RPMI7951 (cell line): ENCODE measurements at places on chromosomes 3 and 15. TPM values are rescaled to one million over a fixed set of nuclear protein-coding genes. Genes with fewer than 3 reads are reported as not detected.

GRCh38 chr15:41949401-41950126 lies 22.8 kb downstream of the EHD4 start:
- DNase-seq, result no peak

DNA sequence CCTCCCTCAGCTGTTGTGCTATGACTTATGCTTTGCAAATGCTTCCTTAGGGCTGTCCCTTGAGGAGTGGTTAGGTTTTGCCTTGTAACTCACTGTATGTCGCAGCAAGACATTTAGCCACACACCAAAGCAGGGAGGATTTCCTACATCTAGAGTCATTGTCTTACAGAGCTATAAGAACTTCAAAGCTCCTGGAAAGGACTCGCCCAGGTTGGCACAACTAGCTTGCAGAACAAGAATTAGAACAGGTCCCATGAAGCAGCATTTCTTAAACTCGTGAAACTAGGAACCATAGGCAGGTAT lies 19.4 kb upstream of the ACAP2 start:
- no peak for DNase-seq

The PRR23A gene
- not detected in 2 replicates for total RNA-seq

The DNAH1 gene
- total RNA-seq, result 0.48 and 0.78 TPM in 2 replicates
